Activated CD4-positive, alpha-beta T cell treated with anti-CD3 and anti-CD28 coated beads, Interleukin-2, amount 10 ng/mL, durations not matched to agents 7 days and 5 days (primary cell): ENCODE measurements at places on chromosomes 1 and 21. TPM values are rescaled to one million over a fixed set of nuclear protein-coding genes. Genes with fewer than 3 reads are reported as not detected.

Gene ITLN2
- not detected for total RNA-seq

Gene LIN28A
- total RNA-seq, result not detected

Gene CCDC27
- total RNA-seq, result not detected

DNA sequence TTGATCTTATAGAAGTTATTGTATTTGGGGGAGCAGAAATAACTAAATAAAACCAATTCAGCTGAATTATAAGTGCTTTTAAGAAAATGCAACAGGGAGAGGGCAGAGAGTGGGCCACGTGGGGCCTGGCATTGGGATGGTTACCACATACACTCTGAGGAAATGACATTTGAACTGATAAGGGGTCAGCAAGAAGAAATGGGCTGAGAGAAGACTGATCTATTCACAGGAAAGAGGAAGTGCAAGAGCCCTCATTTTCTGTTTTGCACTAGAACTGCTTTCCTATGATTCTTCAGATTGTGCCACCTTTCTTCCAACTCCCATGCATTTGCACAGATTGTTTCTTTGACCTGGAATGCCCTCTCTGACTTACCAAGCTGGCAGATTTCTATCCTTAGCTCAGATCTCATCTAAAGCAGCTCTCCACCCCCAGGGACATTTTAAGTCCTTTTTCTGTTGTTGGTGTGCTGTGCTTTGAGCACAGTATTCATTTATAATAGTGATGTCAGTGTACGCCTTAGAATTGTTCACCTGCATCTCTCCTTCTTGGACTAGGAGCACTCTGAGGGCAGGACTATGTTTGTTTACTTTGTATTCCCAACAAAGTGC, 115.9 kb downstream of the FGGY start:
- no peak overlapping the region for H3K27ac ChIP-seq
- DNase-seq, result no peak
- no peak overlapping the region for H3K4me3 ChIP-seq

GRCh38 chr1:64183395-64184002, 19.9 kb upstream of the UBE2U start:
- no peak overlapping the region for H3K27ac ChIP-seq
- H3K4me1 ChIP-seq, result peaks cover 3% of the 10 kb centered on the region
- no peaks in the 10 kb centered on the region for H3K36me3 ChIP-seq
- H3K4me3 ChIP-seq, result no peak overlapping the region

DNA sequence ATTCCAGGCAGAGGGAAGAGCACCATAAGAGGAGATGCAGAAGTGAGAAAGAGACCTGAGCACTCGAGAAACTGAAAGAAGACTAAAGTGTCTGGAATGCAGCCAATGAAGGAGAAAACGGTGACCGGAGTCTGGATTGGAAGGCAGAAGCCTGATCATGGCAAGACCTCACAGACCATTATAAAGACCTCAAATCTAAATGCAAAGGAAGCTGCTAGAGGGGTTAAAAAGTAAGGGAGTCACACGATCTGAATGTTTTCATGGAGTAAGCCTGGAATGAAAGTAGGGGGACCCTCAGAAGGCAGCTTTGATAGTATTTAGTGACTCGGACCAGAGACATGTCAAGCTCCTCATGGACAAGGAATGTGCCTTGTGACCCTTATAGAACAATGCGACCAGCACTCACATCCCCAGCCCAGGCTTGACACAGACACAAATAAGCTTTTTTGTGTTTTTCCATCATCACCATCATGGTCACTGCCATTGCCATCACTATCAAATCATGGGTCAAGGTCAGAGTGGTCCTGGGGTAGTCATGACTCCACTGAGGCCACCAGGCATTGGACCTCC, 183.6 kb downstream of the SEC16B start:
- no peak overlapping the region for H3K4me3 ChIP-seq
- no peaks in the 10 kb centered on the region for H3K36me3 ChIP-seq
- no peaks in the 10 kb centered on the region for H3K4me1 ChIP-seq
- no peak overlapping the region for H3K27ac ChIP-seq
- no peak for DNase-seq

DNA sequence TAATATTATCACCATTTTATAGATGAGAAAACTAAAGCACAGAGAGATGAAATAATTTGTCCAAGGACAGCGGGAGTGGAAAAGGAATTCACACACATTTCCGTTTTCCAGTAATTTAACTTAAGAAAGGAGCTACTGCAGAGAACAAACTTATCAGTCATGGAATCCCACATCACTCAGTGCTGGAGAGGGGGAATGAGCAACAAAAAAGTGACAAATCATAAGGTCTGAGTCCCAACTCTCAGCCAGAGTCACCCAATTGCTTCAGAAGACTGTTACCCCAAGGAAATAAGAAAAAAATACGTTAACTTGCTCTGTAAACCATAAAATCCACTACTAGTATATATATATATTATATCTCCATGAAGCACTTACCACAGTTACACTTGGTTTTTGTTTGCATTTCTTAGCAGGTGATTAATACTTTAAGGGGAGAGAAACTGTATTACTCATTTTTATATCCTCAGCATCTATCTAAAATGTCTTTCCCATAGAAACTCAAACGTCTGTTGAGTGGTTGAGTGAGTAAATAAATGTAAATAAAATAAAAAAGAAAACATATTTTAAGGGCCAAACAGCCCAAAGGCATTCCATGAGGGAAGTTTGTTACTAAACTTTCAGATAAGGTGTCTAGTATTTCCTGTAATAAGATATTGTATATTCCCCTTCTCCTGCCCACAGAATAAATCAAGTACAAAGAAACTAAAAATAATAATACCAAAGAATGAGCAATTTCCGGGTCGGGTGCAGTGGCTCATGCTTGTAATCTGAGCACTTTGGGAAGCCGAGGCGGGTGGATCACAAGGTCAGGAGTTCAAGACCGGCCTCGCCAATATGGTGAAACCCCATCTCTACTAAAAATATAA, 76.8 kb downstream of the SLC45A1 start:
- no peaks in the 10 kb centered on the region for H3K27me3 ChIP-seq
- H3K4me3 ChIP-seq, result peak overlapping the region; percentile 67
- H3K4me1 ChIP-seq, result peaks cover 88% of the 10 kb centered on the region
- no peak for DNase-seq
